Memory B cell (primary cell): ENCODE measurements at places on chromosomes 16 and 17.

DNA sequence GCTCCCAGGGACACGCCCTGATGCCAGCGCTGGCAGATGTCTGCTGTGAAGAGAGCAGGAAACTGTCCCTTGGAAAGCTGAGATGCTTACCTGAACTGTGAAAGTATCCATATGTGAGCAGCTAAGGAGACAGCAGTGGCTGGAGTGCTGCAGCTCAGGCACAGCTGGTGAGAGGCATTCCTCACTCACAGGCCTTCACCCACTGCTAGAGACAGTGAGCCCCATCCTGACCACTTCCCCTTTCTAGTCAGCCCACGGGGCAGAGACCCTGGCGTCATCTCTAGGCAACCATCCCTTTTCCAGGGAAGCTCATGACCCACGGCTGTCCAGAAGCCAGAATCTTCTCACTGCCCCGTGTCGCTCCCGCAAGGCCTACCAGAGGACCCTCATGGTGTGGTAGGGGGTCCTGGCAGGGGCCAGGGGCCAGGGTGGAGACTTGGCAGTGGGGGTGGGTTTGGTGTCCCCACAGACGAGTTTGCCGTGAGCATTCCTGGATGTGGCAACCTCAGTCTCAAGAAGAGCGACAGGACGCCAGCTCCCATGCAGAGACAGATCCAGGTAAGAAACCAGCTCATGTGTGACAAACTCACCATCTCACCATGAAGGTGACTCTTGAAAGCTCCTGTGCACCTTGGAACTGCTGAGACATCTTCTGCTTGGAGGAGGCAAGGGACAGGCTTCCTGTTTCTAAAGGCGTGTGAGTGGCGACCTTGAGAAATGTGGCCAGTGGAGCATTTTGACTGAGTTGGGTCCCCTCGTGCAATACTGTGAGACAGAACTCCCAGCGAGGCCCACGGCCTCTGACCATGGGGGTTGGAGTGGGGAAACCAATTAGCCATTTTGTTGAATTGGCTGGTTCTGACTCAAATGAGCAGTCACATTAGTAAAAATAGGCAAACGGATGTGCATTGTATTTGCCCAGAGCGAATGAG, at the start of gene SCIMP:
SCIMP (minus strand) TSS at position 216 of the 932 bp plus-strand sequence; CDS start at position 111, 105 bp downstream.
- peaks cover 47% of the 10 kb centered on the region for H3K36me3 ChIP-seq
- peak within 1 kb of the TSS; percentile 94 for H3K27ac ChIP-seq
- H3K27me3 ChIP-seq: no peaks in the 10 kb centered on the region
- H3K4me1 ChIP-seq: peaks cover 42% of the 10 kb centered on the region

- peak; percentile 82 for DNase-seq
- H3K36me3 ChIP-seq: no peaks in the 10 kb centered on the region
- H3K27ac ChIP-seq: no peak overlapping the region
- H3K4me3 ChIP-seq: no peak overlapping the region
- H3K27me3 ChIP-seq: peaks cover 16% of the 10 kb centered on the region
- no peaks in the 10 kb centered on the region for H3K4me1 ChIP-seq
Observed at GRCh38 chr17:43760254-43760852, 1.8 kb upstream of the SOST start.

- peaks cover 2% of the 10 kb centered on the region for H3K4me1 ChIP-seq
- H3K27me3 ChIP-seq: peaks cover 3% of the 10 kb centered on the region
- H3K27ac ChIP-seq: no peak overlapping the region
- no peak overlapping the region for H3K4me3 ChIP-seq
- H3K36me3 ChIP-seq: no peaks in the 10 kb centered on the region
Observed at GRCh38 chr17:14471052-14471451, 170.2 kb downstream of the HS3ST3B1 start.

GRCh38 chr16:57876210-57876609, 73.9 kb upstream of the KIFC3 start:
- peaks cover 9% of the 10 kb centered on the region for H3K4me1 ChIP-seq
- H3K27me3 ChIP-seq: peaks cover 13% of the 10 kb centered on the region
- no peaks in the 10 kb centered on the region for H3K36me3 ChIP-seq
- no peak overlapping the region for H3K27ac ChIP-seq
- H3K4me3 ChIP-seq: no peak overlapping the region

DNA sequence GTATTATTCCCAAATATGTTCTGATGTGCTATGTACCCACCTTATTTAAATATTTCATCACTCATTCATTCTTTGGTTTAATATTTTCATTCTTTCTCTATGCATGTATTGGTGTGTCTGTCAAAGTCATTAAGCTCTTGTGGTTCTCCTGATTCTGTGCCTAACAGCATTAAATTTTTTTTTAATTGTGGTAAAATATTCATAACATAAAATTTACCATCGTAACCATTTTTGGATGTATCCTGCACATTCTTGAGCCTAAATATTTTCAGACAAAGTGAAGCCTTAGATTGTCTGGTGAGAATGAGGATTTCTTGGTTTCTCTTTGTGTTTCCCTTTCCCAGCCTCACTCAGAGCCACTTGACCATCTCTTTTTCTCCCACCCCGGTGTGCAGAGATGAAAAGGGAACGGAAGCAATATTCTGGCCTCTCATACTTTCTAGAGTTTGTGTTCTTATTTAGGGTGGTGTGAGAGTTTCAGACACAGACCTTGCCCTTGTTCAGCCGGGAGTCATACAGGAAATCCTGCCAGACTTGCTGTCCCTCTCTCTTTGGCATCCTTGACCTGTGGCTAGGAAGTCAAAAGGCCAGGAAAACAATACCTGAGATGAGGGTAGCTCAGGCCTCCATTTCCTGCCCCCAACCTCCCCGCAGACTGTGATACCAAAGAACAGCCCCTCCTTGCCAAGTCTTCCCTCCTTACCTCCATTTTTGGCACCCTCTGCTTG, 4.9 kb downstream of the CCL5 start:
- peaks cover 16% of the 10 kb centered on the region for H3K4me1 ChIP-seq
- DNase-seq: no peak
- H3K27me3 ChIP-seq: no peaks in the 10 kb centered on the region
- no peaks in the 10 kb centered on the region for H3K36me3 ChIP-seq
- no peak overlapping the region for H3K4me3 ChIP-seq

DNA sequence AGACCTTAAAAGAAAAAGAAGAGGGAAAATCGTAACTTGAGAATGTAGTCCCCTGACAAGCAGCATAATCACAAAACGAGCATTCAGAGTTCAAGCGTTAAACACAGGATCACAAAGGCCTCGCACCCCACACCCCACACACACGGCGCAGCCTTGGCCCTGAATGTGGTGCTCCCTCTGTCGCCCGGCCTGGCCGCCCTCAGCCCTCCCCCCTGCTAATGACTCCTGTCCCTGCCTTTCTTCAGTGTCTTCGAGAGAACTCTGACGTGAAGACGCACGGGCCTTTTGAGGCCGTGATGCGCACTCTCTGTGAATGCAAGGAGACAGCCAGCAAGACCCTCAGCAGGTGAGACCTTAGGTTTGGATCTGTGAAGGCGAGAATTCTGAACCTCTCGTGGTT, 47.5 kb upstream of the ENDOV start:
- DNase-seq: no peak
- no peak overlapping the region for H3K4me3 ChIP-seq
- no peaks in the 10 kb centered on the region for H3K4me1 ChIP-seq
- peaks cover 21% of the 10 kb centered on the region for H3K36me3 ChIP-seq

- no peaks in the 10 kb centered on the region for H3K36me3 ChIP-seq
- no peak overlapping the region for H3K27ac ChIP-seq
- H3K4me3 ChIP-seq: no peak overlapping the region
Observed at GRCh38 chr16:9528511-9529079, 437.2 kb downstream of the HAPSTR1 start.

DNA sequence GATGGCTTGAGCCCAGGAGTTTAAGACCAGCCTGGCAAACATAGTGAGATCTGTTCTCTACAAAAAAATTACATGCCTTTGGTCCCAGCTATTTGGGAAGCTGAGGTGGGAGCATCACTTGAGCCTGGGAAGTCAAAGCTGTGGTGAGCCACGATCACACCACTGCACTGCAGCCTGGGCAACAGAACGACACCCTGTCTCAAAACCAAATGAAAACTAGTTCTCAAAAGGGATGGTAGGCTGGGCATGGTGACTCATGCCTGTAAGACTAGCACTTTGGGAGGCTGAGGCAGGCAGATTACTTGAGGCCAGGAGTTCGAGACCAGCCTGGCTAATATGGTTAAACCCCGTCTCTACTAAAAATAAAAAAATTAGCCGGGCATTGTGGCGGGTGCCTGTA, 31.1 kb downstream of the PPM1D start:
- H3K27ac ChIP-seq: peak overlapping the region; percentile 70
- DNase-seq: no peak
- no peaks in the 10 kb centered on the region for H3K27me3 ChIP-seq
- peaks cover 7% of the 10 kb centered on the region for H3K36me3 ChIP-seq
- H3K4me3 ChIP-seq: no peak overlapping the region

DNA sequence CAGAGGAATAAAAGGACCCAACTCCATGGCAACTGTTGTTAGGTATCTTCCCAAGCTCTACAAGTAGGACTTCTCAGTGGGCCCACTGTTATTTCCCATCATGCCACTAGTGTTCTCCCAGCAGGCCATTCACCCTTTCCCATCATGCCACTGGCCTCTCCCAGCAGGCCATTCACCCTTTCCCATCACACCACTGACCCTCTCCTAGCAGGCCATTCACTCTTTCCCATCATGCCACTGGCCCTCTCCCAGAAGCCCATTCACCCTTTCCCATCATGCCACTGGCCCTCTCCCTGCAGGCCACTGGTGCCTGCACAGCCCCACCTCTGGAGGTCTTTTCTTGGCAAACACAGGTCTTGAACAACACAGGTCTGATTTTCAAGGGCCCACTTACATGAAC, 36.3 kb downstream of the IFT140 start:
- H3K27ac ChIP-seq: no peak overlapping the region
- no peaks in the 10 kb centered on the region for H3K4me1 ChIP-seq
- DNase-seq: no peak
- no peak overlapping the region for H3K4me3 ChIP-seq
- H3K36me3 ChIP-seq: peaks cover 3% of the 10 kb centered on the region

- H3K36me3 ChIP-seq: no peaks in the 10 kb centered on the region
- no peaks in the 10 kb centered on the region for H3K4me1 ChIP-seq
- H3K4me3 ChIP-seq: no peak overlapping the region
- DNase-seq: no peak
Observed at GRCh38 chr17:81436294-81436849, 41.1 kb downstream of the BAHCC1 start.

DNA sequence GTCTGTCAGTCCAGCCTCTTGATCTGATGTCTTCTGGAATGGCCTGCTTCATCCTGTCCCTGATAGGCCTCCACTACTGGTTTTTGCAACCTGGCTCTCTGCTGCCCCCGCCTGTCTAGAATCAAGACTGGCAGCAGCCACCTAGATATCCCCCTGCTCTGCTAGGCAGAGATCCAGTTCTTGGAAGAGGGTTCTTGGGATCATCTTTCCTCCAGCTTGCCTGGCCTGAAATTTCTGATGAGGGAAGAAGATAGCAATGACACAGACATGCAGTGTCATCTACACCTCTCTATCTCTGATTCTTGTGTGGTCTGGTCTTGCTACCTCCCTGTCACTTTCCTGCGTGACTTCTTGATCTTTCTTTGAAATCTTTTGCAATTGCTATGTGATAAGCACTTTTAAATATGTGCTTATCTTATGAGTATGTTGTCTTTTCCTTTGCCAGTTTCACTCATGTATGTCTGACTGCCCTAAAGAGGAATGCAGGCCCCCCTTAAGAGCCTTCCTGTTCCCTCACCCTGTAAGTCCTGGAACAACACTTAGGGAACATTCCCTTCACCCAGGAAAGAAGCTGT, 20.3 kb upstream of the NFATC3 start:
- H3K36me3 ChIP-seq: peaks cover 44% of the 10 kb centered on the region
- H3K4me3 ChIP-seq: no peak overlapping the region
- H3K4me1 ChIP-seq: peaks cover 21% of the 10 kb centered on the region
- no peaks in the 10 kb centered on the region for H3K27me3 ChIP-seq

GRCh38 chr16:6603780-6604325, 728.8 kb upstream of the RBFOX1 start:
- no peak for DNase-seq
- no peak overlapping the region for H3K4me3 ChIP-seq
- H3K27ac ChIP-seq: no peak overlapping the region

DNA sequence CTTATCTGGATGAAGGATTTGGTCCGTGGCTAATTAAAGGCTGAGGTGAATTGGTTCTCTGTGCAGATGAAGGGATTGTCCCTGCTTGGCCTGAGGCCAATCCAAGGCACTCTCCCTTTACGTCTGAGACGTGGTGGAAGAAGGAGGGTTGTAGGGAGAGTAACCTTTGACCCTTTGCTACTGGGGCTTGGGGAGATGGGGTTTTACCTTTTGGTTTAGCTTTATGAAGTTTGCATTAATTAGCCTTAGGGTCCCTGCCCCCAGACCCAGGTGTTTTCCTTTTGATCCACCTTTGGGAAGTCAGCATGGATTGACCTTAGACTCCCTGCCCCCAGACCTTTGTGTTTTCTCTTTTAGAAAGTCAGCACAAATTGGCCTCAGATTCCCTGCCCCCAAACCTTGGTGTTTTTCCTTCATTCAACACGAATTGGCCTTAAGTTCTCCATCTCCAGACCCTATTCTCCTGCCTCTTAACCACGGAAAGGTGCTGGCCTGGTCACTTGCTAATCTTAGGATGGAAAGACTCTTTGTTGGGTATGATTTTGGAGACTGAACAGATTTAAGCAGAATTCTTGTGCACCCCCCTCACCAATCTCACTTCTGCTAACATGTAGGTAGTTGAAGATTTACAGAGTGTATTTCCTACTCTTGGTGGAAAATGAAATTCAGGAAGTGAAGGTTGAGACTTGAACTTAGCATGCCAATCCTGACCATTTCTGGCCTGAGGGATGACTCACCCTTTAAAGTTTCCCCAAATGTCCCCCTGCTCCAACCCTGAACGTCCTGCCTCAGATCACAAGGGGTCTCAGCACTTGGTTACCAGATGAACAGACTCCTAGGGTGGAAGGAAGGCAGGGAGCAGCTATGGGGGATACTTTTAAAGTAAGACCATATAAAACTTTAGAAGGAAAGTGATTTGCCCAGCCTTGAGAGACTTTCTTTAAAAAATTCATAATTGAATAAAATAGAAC, 23.1 kb upstream of the MMD start:
- no peaks in the 10 kb centered on the region for H3K36me3 ChIP-seq
- DNase-seq: no peak
- peaks cover 7% of the 10 kb centered on the region for H3K4me1 ChIP-seq
- H3K27ac ChIP-seq: no peak overlapping the region
- no peak overlapping the region for H3K4me3 ChIP-seq

DNA sequence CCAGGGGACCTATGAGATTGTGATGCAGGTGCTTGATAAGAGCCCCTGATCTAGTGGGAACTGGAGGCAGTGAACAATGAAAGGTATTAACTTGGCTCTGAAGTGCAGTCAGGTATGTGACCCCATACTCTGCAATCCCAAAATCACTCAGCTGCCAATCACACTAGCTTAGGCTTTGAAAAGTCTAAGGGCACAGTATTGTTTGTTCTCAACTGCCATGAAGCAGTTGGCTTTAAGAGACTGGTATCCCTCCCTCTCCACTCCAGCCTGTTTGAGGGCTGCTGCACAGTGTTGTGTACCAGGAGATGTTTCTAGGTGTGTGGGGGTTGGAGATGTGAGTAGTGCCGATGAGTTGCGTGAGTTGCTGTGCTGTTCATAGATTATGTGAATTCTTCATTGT, 2.4 kb downstream of the YPEL2 start:
- H3K36me3 ChIP-seq: no peaks in the 10 kb centered on the region
- peaks cover 49% of the 10 kb centered on the region for H3K4me1 ChIP-seq
- H3K4me3 ChIP-seq: no peak overlapping the region
- H3K27ac ChIP-seq: no peak overlapping the region

- DNase-seq: peak; percentile 34
- H3K36me3 ChIP-seq: no peaks in the 10 kb centered on the region
- no peak overlapping the region for H3K27ac ChIP-seq
Observed at GRCh38 chr16:85528528-85529387, 84.4 kb upstream of the GSE1 start.
